ENCODE measurements at places on chromosomes 4 and X.

DNA sequence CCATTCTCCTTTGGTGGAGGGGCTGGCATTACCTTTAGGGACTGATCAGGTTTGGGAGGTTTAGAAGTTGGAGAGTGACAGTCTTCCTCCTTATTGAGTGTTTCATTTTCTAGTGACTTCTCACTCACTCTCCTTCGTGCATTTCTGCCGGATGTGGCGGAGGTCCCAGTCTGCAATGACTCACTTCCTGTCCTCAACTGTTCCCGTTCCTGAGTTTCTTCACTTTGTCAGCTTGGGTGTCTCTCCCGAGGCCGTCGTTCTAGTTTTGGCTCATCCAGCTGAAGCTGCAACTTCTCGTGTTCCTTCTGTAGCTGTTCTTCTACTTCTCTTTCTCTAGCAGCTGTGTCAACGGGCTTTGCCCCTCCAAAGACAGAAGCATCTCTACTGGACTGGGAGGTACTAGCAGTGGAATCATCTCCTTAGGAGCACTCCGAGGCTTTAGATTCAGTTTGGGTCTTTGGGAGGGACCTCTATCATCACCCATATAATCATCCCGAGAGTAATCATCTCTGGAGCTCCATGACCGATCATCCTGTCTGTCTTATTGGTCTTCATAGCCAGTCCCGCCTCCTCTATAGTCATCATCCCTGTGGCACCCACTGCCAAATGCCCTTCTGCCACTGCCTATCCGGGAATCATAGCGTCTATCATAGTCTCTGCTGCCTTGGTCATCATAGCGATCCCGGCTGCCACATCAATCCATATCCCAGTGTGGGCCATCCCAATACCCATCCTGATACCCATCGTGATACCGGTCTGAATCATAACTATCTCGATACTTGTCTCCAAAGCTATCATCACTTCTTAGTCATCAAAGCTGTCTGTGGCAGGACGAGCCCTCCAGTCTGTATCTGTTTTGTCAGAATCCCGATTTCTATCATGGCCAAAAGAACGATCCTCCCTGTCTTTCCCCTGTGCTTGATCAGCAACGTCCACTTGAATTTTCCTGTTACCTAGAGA lies 35.3 kb upstream of the VSIG4 start:
- DNase-seq: no peak

DNA sequence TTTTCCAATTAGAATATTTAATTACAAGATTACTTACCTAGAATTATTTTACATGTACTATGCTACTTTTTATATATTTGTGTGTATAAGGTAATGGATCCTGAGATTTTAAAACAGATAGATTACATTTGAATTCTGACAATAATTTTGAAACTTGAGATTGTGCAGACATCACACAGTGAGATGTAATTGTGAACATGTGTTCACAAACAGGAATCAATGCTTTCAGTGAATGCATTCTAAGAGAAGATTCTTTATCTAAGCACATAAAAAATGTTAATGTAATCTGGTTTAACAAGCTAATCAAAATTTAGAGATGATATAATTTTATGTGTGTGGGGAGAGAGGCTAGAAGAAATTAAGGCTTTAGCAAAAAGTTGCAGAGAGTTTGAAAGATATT lies 1925.5 kb downstream of the ARAP2 start:
- no peak for DNase-seq

DNA sequence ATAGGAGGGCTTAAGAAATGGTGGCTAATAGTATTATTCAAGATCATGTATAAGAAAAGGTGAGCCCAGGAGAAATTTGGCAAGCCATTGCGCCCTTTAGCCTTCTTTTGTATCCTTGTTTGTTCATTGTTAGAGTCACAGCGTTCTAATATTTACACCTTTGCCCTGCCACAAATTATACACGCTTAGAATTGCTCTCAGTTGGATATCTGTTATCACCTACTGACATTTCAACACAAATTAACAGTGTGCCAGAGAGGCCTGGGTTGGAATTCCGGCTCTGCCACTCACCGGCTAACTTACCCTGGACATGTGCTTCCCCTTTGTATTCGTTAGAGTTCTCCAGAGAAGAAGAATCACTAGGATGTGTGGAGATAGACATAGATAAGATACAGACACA lies 148.7 kb upstream of the KIT start:
- DNase-seq: no peak

GRCh38 chr4:111556851-111557250 lies 588.4 kb upstream of the FAM241A start:
- no peak for DNase-seq

- DNase-seq: peak; percentile 66
Measured at GRCh38 chrX:107672955-107673378, 44.7 kb downstream of the PRPS1 start.

GRCh38 chr4:52760256-52760655 lies 9.0 kb upstream of the ERVMER34-1 start:
- no peak for DNase-seq

- DNase-seq: no peak
Measured at GRCh38 chr4:17985832-17986231, 35.7 kb downstream of the LCORL start.

DNA sequence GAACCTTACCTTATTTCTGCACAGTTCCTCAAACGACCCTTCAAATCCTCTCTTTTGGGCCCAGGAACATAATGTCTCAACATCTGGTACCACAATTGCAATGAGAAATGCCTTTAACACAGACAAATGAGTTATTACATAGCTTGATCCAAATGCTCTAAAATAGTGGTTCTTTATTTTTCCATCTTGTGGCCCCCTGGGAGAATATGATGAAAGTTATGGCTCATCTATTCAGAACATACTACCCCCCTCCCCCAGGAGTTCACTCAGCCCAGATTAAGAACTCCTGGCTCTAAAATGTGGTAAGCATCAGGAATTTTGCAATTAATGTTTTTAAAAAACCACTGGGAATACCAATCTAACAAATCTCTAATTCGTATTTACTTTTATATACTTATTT lies 23.9 kb upstream of the CENPU start:
- DNase-seq: no peak

GRCh38 chr4:10237131-10237530 lies 120.5 kb upstream of the WDR1 start:
- DNase-seq: no peak

DNA sequence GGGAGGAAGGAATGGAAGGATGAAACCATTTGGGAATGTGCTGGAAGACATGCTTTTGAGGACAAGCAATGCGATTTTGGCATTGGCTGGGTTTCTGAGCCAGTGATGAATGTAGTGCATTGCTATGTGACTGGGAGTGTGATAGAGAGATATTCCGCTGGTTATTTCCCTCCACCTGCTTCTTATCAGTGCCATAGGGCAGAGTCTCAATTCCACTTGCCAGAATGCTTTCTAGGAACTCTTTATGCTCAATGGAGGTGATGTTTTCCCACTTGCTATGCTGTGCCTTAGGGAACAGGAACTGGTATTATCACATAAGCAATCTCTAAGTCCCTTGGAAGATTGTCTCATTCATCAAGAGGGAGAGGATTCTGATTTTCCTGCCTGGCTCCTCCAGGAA lies 28.0 kb downstream of the TBL1X start:
- DNase-seq: no peak

GRCh38 chrX:33095079-33095478 lies 116.3 kb downstream of the DMD start:
- DNase-seq: no peak

DNA sequence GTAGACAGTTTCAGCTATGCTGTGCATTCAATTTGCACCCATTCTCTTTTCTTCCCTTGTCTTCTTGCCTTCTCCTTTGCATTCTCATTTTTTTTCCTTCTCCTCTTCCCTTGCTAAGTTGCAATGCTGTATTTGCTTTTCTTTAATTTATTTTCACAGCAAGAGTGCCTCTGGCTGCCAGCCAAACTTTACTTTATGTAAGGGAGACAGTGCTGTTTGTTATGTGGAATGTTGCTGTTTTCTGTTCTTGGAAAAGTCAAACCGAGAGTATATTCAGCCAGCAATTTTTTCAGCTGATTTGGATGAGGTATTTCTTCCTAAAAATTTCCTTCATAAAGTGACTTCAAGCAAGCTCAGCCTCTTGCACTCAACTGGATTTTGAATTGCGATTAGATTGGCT lies 1293.4 kb downstream of the ARAP2 start:
- no peak for DNase-seq

- DNase-seq: no peak
Measured at GRCh38 chr4:111494471-111494870, 650.8 kb upstream of the FAM241A start.

DNA sequence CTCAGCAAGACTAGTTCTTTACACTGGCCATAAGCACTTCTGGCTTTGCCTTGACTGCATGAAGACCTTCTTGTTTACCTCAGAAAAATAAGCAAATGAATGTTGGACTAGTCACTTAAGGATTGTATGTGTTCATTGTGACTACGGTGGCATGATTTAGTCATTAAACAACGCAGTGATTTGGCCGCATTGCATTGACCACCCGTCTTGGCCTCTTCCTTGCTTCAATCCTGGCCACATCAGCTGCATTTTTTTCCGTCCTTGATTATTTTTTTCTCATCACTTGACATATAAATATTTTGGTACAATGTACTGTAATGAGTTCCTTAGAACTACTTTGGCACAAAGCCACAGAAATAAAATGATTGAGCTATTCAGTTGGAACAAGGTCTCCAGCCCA lies 656.2 kb downstream of the RAB28 start:
- no peak for DNase-seq

- DNase-seq: peak; percentile 55
Measured at GRCh38 chr4:24471486-24472160, 112.7 kb downstream of the DHX15 start.

DNA sequence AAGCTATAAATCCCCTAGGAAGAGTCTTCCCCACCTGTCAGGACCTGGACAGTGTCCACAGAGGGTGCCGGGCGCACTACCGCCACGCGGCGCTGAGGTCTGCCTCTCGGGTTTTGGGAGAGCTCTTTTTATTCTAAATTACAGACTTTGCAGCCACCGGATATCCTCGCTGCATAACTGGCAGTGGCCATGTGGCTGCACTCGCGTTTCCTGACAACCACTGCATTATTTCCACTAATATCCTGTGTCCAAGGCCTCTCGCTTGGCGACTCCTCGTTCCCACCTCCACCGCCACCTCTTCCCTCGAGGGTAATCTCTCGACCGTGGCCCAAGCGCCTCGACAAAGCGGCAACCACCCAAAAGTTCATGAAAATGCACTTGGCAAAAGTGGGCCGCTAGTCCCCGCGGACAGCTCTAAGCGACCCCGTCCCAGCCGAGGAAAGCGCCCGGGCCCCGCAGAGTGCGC lies 512 bp upstream of the TMEM131L start:
- DNase-seq: peak; percentile 79

GRCh38 chr4:110106931-110107296 lies 91.5 kb downstream of the ELOVL6 start:
- no peak for DNase-seq

DNA sequence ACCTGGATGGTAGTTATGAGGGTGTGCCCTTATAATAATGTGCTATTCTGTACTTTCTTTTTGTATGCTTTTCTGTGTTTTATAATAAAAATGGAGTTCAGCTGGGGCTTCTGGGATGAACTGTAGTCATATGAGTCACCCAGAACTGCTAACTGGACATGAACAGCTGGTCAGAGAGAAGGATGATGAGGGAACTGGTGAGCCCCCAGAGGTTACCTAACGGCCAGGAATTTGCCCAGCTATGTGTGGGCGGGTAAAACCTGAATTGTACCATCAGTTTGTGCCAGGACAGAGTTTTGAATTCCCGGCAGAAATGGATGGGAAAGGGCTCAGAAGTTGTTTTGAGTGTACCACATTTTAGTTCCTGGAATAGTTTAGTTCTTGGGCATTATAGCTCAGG lies 138.0 kb upstream of the USP9X start:
- no peak for DNase-seq

DNA sequence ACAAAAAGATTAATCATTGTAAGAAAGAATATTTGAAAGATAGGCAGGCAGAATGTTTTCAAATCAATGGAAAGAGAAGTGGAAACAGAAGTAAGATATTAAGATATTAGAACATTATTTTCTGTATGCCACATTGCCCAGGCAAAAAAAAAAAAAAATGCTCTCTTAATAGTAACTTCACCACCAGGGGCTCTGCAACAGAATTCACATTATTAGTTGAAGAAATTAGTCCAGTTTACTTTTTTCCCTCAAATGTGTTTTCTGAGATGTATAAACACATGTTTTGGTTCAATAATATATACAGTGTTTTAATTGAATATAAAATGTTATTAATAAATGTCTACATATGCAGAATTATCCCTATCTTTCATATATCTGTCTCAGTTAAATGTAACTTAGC lies 78.0 kb upstream of the ADAD1 start:
- no peak for DNase-seq

DNA sequence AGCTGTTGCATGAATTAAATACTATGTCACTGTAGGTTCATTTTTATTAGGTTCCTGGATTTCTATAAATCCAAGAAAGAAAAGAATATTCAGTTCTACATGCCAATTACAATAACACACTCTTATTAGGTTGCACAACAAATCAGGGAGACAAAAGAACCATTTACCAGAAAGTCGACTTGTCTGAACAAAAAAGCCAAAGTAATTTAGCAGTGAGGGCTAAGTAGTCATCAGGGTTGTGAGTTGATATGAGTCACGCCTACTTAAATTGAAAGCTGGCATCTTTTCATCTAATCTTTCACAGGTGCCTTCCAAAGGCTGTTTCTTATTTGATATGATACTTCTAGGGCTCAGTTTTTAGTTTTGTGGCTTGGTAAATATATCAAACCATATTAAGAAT lies 25.4 kb upstream of the GNRHR start:
- no peak for DNase-seq

DNA sequence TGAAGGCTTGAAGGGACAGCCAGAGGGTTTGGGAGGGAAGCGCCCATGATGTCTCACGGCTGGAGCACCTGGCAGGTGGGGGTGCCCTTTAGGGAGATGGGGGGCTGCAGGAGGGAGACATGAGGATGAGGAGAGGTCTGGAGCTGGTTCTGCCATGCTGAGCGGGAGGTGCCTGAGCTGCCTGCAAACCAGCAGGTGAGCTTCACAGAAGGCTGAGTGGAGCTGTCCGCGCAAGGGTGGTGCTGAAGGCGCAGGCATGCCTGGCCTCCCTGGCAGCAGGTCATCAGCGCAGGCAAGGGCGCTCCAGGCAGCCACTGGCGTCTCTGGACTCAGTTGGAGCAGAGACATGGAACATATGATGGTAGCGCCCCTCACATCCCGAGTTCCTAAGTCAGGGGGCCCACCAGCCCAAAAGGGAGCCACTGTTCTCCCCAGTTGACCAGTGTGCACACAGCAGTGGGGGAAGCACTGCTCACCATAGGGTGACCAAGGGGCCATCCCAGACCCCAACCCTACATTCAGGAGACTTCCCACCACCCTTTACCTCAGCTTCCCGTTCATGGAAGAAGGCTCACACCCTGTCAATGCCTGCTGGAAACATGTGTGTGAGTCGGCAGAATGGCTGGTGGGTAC lies 25.8 kb downstream of the ADRA2C start:
- DNase-seq: peak; percentile 80

DNA sequence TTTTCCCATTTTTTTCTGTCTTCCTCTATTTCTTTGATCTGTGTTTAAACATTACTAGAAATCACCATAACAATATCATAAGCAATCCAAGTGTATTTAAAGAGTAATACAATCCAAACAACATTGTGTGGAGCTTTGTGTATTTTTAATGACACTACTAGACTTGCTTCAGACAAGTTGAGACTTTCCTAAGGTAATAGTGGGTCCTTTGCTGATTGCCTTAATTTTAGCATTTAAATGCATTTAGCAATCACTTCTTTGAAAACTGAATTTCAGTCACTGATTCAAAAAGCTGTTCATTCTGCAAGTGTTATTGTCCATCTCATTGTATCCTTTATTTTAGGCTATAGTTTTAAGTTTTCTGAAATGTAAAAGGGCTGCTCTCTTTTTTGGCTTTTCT lies 804.8 kb downstream of the ADGRL3 start:
- no peak for DNase-seq

GRCh38 chrX:138128027-138128671 lies 562.2 kb downstream of the ZIC3 start:
- peak; percentile 32 for DNase-seq

All from right forelimb (tissue), 1 donor.